ENCODE measurements at places on chromosomes 5 and 9. TPM values are rescaled to one million over a fixed set of nuclear protein-coding genes. Genes with fewer than 3 reads are reported as not detected.
A peak's percentile ranks its signal among the peaks of the same experiment; 100 is the strongest.

DNA sequence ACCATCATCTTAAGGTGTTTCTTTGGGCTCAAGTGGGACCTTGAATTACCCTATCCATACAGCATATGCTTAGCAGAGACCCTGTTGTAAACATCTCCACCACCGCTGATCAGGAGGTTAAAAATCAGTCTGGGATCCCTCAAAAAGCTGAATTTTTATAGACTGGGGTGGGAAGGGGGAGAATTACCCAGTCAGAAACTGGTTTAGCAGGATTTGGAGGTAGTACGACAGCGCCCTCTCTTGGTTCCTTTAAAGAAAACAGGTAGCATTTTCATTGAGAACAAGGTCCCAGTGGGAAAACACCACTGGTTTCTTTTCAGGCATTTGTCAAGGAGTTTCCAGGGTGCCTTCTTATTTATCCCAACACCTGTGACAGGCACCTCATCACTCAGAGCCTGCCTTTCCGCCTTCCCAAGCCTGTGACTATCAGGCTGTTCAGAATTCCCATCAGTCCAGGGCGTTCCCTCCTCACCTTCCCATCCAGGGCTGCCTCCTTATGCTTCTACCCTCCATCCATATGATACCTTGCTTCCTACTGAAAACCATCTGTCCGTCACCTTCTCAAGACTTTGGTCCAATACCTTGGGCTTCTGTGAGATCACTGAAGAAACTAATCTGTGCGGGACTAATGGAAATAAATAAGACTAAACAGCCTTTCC is 203.8 kb upstream of the RAI14 start:
- DNase-seq, result peak; percentile 32

- DNase-seq, result peak; percentile 55
Observed at GRCh38 chr5:171776770-171777759, 8.6 kb upstream of the SMIM23 start.

GRCh38 chr5:10505517-10506095 is 58.3 kb upstream of the ANKRD33B start:
- no peak for DNase-seq

- no peak for DNase-seq
Observed at GRCh38 chr9:137614631-137615386, 4.0 kb upstream of the EHMT1 start.

GRCh38 chr9:21995666-21996398 is 1.2 kb downstream of the CDKN2B-AS1 start:
- DNase-seq, result peak; percentile 51

DNA sequence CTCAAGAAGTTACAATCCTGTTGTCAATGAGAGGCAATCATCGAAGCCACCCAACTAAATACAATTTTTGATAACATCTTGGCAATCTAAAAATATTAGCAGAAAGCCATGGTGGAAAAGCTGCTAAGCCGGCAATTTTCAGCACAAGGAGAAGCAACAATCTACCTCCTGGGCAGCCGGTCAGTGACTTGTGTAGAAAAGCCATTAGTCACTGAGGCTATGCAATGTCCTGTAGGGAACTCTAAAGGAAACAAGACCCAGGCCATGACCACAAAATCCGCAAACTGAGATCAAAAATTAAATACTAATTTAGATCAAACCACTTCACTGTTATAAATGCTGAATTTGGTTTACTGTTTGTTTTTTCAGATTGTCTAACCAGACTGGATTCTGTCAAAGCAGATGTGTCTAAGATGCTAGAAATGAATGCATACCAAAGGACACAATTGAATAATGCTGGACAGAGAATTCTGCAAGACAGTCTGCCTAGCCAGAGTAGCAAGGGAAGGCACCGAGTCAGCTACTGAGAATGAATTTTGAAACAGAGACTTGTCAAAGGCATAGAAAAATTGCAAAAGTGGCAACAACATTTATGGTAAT is 384.8 kb downstream of the PRELID2 start:
- no peak for DNase-seq

GRCh38 chr9:8030095-8030494 is 230.5 kb upstream of the DMAC1 start:
- DNase-seq, result no peak

GRCh38 chr9:114389612-114390368 is 2.0 kb upstream of the AKNA start:
- DNase-seq, result no peak

DNA sequence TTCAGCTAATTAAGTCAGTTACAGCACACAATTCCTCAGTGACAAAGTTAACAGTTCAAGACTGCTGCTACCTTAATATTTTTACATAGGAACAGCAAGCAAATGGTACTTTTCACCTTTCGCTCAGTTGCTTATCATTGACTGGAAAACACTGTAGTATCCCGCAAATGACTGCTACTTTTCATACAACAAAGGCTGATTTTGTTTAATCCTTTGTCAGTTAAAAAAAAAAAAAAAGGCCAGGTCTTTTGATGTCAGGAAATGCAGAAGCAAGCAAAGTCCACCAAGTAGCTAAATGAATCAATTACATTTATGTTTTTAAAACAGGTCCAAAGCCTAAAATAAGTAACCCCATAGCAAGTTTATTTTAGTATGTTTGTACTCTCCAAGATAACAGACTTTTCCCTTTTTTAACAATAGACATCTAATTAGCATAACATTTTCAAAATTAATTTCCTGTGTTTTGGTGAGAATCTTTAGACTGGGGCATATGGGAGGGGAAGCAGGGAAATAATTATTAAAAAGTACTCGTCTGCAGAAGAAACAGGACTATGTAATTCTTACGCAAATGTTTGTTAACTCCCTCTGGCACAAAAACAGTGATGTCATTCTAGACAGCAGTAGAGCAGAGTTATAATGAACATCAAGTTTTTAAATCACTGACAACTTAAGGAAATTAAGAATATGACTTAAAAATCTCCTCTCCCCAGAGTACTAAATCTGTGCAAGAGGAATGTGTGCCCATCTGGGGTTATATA is 9.6 kb downstream of the PFDN1 start:
- DNase-seq, result peak; percentile 12

DNA sequence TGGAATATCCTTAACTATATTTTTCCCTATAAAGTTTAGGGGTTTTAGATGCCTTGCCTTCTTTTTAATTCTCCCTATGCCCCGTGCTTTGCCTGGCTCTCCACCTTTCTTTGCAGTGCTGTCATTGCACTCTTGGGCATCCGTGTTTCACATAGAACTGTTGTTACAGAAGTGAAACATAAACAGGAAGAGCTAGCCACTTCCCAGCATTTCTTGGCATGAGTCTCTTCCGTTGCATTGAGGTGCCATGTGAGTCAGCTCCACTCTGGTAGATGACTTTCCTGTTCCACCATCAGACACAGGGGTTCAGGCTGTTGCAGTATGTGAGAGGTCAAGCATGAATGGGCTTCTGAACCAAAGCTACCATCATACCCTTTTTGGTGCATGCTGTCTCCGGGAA is 73.4 kb downstream of the ANGPTL2 start:
- no peak for DNase-seq

GRCh38 chr9:5869315-5870019 is 21.2 kb upstream of the MLANA start:
- DNase-seq, result no peak

DNA sequence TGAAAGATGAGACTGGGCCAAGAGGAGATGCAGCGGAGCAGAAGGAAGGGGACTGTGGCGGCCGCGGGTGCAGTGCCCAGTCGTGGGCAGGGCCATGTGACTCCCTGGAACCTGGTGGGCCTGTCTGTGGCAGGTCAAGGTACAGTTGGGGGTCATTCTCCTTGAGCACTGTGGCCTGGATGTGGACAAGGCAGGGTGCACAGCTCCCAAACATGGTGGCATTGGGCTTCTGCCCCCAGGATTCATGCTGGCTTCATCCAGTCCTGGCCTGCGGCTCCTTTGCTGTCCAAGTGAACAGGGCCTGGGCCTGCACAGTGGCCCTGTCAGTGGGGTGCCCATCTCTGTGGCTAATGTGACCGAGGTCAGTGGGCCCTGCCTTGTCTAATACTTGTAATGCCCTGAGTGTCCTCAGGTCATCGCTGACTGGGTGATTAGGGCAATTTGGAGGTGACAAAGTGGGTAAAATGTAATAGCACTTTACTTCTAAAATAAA is 39.9 kb downstream of the CEP72 start:
- DNase-seq, result no peak

GRCh38 chr5:87151547-87151946 is 116.1 kb upstream of the RASA1 start:
- no peak for DNase-seq

DNA sequence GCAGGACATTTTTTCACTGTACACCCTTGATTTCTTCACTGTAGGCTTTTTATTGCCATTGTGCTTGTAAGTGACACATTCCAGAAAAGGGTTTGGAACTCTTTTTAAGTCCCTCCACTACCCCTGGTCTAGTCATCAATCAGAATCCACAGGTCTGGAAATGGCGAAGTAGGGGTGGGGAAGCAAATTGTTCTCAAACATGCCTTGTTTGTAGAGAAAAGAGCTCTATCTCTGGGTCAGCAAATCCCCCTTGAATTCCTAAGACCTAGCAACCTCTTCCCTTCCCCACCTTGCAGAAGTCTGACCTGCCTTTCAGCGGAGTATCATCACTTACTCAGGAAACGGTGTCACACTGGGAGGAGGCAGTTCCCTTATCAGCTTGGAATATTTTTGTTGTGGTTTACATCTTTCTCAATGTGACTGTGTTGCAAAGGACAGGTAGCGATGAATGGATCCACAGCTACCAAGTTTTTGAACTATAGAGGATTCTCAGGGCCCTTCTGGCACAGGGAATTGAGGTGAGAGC is 3.2 kb downstream of the SH3RF2 start:
- DNase-seq, result no peak

DNA sequence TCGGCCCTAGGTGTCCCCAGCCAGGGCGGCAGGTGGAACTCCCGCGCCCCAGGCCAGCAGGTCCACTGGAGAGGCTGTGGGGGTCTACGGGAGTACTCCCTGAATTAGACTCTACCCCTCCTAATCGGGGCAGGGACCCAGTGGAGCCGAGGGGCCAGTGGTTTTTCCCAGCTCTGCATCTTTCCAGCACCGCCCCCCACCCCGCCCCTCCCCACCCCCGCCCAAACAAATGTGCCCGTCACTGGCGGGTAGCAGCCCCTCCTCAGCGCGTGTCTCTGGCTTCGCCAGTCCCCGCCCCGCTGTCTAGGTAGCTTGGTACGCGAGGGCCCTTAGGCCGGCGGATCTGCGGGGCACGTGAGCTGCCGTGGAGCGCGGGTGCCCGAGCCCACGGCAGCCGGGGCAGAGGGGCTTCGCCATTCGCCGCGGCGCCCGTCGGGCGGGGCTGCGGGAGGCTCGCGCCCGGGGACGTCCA is 7.0 kb downstream of the UNC5A start:
- no peak for DNase-seq

DNA sequence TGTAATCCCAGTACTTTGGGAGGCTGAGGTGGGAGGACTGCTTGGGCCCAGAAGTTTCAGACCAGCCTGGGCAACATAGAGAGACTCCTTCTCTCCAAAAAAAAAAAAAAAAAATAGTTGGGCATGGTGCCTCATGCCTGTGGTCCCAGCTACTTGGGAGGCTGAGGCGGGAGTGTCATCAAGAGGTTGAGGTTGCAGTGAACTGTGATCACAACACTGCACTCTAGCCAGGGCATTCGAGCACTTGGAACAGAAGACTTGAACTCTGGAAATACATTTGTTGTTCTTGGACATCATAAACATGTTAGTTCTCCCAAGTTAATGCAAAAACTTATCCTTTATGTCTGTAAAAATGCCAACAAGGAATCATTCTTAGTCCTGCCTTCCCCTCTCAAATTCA is 29.6 kb downstream of the EHMT1 start:
- no peak for DNase-seq

DNA sequence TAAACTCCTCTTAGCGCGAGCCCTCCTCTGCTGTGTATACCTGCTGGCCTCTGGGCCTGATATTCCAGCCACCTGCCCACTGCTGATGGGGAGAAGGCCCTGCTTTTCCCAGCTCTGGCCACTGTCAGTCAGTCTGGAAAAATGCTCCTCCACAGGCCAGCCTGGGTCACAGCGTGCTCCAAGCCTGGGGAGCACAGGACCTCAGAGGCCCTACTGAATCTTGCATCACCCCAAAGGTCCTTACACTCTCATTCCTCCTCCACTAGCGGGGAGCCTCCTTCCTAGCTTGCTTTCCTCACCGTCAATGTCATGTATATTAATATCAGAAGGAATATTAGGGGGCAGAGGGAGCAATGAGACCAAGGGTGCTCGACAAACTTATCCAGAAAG is 73.7 kb downstream of the SHB start:
- DNase-seq, result no peak

DNA sequence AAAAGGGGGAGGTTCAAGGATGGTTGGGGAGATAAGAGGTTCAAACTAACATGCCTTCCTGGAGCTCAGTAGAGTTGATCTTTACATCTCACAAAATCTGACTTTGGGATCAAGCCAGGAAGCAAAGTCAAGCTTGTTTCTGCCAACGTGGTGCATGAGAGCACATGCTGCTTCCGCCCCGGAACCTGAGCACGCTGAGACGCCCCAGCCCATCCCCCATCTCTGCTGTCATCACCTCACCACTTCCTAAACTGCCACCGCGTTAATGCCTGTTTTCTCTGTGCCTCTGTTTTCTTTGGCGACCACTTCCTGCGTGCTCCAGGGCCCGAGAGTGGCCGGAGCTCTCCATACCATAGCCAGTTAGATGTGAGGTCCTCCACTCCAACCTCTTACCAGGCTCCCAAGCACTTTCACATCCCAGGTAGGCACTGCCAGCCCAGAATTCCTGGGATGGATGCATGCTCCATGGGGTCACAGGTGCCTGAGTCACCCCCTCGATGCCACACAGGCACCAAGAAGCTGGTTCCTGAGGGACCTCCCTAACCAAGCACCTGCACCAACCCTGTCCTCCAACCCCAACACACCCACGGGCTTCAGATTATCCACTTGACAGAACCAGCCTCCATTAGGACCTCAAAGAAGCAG is 31.2 kb upstream of the AFAP1L1 start:
- no peak for DNase-seq

- DNase-seq, result no peak
Observed at GRCh38 chr5:114999176-114999575, 170.5 kb downstream of the TRIM36 start.

DNA sequence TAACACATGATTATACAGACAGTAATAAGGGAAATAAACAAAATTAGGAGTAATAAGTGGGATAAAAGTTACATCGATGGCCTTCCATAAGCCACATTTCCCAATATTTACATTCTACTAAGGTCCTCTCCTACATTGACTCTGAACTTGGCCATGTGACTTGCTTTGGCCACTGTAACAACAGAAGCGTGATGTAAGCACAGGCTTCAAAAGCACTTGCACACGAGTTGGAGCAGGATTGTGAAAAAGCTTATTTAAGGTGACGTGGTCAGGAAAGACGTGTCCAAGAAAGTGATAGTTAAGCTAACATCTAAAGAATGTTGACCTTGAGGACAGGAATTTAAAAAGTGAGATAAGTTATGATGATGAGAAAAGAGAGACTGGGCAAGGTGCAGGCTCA is 9.8 kb upstream of the CEMIP2 start:
- no peak for DNase-seq

TMEM215 gene
- not detected for polyA plus RNA-seq

PRR7 gene
- 1.6 TPM for polyA plus RNA-seq

PCDHA3 gene
- 0.13 TPM for polyA plus RNA-seq

HEXB gene
- polyA plus RNA-seq, result 184 TPM

TPPP gene
- 5.8 TPM for polyA plus RNA-seq

PIGO gene
- polyA plus RNA-seq, result 28.1 TPM

TAS2R1 gene
- polyA plus RNA-seq, result not detected
